ENCODE measurements at places on chromosomes 13 and 19.
A peak's percentile ranks its signal among the peaks of the same experiment; 100 is the strongest.

DNA sequence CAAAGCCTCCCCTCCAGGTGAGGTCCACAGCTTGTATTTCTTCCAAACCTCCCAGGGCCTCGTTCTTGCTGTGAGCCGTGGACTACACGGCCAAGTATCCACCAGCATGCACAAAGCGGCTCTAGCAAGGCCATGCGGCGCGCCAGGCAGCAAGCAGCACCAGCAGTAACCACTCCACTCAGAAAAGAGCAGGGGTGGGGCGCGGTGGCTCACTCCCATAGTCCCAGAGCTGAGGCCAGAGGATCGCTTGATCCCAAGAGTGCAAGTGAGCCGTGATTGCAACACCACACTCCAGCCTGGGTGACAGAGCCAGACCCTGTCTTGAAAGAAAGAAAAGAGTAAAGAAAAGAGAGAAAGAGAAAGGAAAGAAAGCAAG lies 4.7 kb downstream of the CCDC8 start:
- DNase-seq: no peak

- DNase-seq: no peak
Measured at GRCh38 chr19:15986701-15987100, 37.9 kb downstream of the OR10H4 start.

DNA sequence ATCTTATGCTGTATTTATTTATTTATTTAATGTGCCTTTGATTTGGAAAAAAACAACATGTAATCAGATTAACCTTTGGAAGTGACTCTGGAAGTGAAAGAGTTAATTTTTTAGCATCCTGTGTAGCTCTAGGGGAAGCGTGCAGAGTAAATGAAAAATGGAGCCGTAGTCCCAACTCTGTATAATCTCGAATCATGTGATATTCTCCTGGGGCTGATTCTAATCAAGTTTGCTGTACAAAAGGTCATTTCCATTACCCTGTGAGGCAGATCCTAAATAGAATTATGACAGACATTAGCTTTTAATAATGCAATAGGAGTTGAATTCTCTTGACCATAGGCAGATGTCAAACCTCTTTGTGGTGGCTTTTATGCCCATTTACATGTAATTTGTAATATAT lies 238.6 kb upstream of the CSNK1A1L start:
- DNase-seq: no peak

- DNase-seq: no peak
Measured at GRCh38 chr19:41535029-41535622, 40.8 kb upstream of the CEACAM21 start.

- DNase-seq: no peak
Measured at GRCh38 chr19:56973713-56974555, 133.4 kb upstream of the PEG3 start.

DNA sequence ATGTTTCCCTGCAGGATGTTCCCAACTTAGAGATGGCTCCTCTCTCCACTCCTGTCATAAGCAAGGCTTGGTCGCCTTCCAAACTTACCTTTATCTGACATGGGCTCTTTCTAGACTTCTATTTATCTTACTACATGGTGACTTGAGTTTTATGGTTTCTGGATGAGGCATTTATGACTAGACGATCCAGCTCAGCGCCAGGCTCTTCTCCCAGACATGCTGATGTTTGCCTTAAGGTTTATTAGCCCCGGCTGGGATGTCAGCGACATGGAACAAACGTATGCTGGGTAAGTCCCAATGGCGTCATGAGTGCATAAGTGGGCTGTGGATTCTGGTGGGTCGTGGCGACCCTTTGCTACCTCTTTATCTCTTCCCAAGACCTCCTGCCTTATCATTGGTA lies 39.8 kb upstream of the SLC15A1 start:
- DNase-seq: no peak

DNA sequence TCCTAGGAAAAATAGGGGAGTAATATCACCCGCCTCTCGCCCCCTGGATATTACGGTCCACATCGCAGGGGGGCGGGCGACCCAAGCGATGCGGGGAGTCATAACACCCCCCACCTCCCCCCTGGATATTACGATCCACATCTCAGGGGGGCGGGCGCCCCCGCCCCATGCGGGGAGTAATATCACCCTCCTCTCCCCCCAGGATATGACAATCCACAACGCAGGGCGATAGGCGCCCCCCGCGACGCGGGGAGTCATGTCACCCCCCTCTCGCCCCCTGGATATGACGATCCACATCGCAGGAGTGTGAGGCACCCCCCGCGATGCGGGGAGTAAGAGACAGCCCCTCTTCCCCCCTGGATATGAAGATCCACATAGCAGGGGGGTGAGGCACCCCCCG lies 684.4 kb upstream of the PCDH9 start:
- no peak for DNase-seq

- DNase-seq: no peak
Measured at GRCh38 chr13:37934339-37935191, 65.0 kb upstream of the TRPC4 start.

DNA sequence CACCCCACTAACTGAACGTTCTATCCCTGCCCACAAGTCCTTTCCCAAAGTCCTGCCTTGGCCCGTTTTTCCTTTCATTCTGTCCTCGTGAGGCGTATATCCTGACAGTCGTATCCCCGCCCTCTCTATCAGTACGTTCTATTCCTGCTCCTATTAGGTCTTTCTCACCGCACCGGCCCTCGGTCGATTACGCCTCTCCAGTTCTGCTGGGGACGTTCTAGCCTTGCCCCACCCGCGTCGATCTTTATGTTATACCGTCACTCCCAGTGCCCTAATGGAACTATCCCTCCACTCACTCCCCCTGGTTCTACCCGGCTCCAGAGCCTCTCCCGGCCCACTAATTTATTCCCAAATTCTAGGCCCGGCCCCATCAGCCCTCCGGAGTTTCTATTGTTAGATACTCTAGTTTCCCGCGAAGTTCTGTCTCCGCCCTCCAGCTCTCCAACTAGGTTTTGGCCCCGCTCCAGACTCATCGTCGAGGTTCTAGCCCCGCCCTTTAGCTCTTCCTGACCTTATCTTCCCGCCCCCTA lies 2.0 kb downstream of the PLAUR start:
- no peak for DNase-seq

GRCh38 chr13:31150315-31150985 lies 11.3 kb downstream of the HSPH1 start:
- no peak for DNase-seq

DNA sequence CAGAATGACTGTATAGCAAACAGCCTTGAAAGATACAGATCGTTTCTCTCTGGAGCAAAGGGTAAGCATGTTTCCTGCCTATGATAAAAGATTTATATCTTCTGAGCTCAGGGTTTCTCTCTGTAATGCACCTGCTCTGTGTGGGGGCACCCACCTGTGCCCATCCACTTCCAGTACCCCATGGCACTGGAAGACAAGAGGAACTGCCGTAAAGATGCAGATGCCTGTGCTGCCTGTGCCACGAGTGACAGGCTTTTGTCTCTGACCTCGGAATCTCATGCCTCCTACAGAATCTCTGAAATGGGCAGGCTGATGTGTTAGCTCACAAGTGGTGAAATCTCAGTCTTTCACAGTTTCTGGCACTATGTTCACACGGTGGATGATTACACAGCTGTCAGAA lies 50.3 kb upstream of the ATP11A start:
- DNase-seq: no peak

GRCh38 chr19:41589371-41589770 lies 13.4 kb downstream of the CEACAM21 start:
- no peak for DNase-seq

DNA sequence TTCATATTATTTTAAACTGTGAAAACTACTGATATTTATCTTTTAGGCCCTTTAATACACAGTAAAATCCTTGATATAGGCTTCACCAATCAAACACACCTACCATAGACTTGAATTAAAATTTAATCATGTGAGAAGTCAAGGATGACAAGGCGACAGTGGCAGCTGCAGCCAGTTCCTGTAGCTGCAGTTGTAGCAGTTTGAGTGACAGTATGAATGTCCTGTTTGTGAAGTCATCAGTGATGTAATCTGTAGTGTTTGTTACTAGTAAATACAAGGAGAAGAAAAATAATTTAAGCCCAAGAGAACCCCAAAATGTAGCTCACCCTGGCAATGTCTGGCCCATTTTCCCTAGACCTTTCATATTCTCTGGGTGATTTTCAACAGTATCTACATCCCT lies 897.0 kb downstream of the SLITRK6 start:
- DNase-seq: no peak

DNA sequence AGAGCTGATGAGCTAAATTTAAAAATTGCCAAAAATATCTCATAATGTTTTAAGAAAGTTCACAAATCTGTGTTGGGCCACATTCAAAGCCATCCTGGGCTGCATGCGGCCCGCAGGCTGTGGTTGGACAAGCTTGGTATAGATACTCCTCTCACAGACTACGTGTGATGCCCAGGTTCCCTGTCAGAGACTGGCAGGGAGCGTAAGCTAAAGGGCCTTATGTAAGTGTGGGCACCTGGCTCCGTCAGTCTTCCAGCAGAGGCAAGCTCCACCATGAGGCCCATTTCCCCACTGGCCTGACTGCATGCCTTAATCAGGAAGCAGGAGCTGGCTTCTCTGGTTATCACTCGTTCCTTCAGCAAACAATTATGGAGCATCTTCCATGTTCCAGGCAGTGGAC lies 200.2 kb downstream of the FOXO1 start:
- no peak for DNase-seq

DNA sequence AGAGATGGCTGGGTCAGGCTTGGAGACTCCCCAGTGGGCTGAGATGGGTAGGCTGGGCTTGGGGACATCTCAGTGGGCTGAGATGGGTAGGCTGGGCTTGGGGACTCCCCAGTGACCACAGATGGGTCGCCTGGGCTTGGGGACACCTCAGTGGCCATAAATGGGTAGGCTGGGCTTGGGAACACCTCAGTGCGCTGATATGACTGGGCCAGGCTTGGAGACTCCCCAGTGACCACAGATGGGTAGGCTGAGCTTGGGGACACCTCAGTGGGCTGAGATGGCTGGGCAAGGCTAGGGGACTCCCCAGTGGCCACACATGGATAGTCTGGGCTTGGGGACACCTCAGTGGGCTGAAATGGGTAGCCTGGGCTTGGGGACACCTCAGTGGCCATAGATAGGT lies 12.8 kb downstream of the IQCN start:
- DNase-seq: no peak

GRCh38 chr13:110826101-110826500 lies 88.8 kb downstream of the ANKRD10 start:
- DNase-seq: no peak

DNA sequence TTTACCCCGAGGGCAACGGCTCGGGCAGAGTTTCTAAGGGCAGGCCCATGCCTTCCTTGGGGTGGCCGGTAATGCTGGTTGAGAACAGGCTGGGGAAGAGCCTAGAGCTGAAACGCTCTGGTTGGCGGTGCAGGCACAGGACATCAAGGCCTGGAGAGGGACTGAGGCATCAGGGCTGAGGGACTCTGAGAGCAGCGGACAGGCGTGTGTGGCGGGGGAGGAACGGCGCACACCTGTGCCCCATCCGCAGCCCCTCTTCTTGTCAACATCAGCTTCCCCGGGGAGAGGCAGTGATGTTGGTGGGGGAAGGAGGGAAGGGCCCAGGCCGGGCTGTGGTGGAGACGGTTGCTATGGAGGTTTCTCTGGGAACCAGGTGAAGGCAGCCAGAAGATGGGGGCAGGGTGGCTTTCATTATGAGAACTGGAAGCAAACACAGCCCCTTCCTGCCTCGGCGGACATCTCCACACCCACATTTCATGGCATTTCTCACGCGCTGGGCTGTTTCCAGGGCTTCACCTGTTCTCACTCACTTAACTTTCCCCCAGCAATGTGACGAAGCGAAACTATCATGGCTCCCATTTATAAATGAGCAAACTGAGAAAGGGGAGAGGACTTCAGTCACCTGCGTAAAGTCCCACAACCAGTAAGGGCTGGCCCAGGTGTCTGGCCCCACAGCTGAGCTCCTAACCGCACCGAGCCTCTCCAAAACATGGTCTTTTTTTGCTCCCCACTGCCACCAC lies 8.2 kb upstream of the ATF5 start:
- DNase-seq: no peak

DNA sequence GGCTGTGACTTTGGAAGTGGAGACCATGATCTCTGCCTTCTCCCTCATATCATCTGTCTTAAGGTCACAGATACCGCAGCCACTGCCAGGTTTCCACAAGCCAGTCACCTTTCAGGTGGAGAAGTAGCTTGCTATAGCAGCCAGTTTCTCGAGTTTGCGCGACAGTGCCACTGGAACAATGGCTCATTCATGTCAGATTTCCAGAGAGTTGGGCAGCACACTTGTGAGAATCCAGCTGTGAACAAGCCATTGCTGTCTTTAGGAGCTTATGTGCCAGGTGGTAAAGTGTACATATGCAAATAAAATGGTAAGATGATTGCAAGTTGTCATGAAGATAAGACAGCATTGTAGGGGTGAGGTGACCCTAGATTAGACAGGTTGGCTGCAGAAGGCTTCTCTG lies 22.3 kb downstream of the GARRE1 start:
- DNase-seq: no peak

- no peak for DNase-seq
Measured at GRCh38 chr19:5563935-5564612, 3.7 kb downstream of the TINCR start.

DNA sequence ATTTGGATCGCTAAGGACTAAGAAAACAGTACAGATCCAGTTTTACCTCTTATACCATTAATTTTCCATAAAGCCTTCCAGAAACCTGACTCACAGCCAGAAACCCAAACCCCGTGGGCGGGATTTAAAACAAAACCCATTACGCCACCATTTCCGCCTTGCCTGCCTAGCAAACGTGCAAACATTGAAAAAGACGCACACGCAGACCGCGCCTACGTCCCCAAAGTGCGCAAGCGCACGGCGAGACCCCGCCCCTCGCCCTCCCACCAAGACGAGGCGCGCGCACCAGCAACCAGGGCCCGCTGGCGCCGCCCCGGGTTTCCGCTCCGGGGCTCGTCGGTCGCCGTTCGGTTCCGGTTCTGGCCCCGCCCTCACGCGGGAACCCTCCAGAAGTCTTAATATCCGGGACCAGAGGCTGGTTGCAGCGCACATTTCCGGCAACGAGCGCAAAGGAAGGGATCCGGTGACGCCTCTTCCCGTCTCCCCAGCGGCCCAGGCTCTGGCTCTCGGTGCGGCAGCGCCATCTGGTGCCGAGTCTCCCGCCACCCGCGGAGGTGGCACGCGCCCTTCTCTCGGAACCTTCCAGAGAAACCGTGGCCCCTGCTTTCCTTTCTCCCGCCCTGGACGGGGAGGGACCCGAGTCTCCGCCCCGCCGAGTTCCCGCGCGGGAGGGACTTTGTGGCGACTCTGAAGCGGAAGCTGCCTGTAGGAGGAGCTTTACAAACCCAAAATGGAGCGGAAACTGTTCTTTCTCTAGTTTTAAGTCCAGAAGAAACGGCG lies 256.9 kb upstream of the STARD13 start:
- peak; percentile 99 for DNase-seq

GRCh38 chr13:21812192-21812626 lies 141.3 kb downstream of the FGF9 start:
- DNase-seq: no peak

Measured in activated T-cell treated with anti-CD3 and anti-CD28 coated beads for 48 hours (primary cell).